ENCODE measurements at places on chromosomes 2 and 18. TPM values are rescaled to one million over a fixed set of nuclear protein-coding genes. Genes with fewer than 3 reads are reported as not detected.

GRCh38 chr2:86055314-86055713 lies 50.4 kb downstream of the POLR1A start:
- no peak for DNase-seq

GRCh38 chr2:3242747-3243369 lies 134.8 kb downstream of the EIPR1 start:
- DNase-seq, result no peak

DNA sequence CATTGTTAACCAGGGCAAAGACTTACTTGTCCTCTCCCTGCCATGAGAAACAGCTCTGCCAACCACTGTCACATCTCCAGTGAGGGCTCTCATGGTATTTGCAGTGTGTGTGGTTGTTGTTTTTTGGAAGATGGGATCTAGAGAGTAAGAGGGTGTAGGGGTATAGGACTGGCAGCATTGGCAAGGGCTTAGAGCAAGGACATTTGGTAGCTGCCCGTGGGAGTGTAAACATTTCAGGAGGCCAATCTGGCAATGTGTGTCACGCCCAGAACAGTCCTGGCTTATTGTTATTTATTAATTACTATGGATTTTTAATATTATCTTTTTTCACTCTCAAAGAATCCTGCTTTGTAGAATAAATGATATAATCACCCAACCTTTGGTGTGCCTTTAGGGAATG lies 90.5 kb downstream of the TMEM17 start:
- no peak for DNase-seq

DNA sequence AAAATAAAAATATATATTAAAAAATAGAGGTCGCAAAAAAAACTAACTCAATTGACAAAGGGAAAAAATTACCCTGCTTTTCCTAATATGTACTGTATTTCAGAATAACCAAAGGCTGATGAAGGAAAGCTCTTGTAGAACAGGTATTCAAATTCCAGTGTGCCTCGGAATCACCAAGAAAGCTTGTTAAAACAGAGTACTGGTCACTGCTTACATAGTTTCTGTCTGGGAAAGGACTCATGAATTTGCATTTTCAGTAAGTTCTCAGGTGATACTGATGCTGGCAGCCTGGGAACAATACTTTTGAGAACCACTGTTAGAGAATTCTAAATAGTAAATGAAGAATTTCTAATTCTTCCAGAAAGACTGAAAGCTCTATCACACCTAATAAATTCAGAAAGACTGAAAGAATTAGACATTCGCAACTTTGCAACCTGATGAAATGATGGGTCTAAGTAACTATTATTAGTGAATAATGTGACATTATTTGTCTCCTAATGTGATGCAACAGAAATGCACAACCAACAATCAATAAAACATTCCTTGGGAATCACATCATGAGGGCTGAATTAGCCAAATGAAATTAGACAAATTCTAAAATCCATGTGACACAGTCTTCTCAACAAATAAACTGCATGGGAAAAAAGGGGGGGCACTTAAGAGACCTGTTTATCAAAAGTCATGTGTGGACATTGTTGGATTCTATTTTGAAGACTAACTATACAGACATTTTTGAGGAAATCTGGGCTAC lies 21.9 kb downstream of the RPRD1A start:
- DNase-seq, result no peak

- no peak for DNase-seq
Observed at GRCh38 chr18:73852789-73853549, 294.7 kb downstream of the FBXO15 start.

- no peak for DNase-seq
Observed at GRCh38 chr18:63962137-63962536, 7.7 kb upstream of the SERPINB8 start.

DNA sequence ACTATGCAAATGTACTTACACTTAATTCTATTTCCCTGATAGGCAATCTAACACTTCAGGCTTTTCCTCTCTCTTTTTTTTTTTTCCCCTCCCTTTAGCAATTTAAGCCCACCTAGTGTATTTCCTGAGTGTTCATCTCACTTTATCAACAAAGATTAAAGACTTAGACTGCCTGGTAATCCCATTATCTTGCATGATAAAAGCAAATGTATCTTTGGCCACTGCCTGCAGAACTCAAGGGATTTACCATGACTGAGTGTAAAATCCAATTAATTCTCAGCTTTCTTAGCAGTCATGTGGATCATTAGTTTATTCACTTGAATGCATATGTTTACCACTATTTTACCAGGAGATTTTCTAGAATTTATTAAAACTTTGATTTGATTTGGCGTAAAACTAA lies 1102.2 kb upstream of the GYPC start:
- DNase-seq, result no peak

- DNase-seq, result no peak
Observed at GRCh38 chr18:8406186-8406867, 202.9 kb upstream of the RAB12 start.

The DNAH7 gene
- total RNA-seq, result 0.91 TPM

The PDCD1 gene
- 0.35 TPM for total RNA-seq

The KCNG2 gene
- total RNA-seq, result not detected

The L3MBTL4 gene
- total RNA-seq, result 3.5 TPM

The DAPL1 gene
- total RNA-seq, result 0.48 TPM

The KCNK3 gene
- total RNA-seq, result 1.5 TPM
